ENCODE measurements at places on chromosomes 11 and 22.

DNA sequence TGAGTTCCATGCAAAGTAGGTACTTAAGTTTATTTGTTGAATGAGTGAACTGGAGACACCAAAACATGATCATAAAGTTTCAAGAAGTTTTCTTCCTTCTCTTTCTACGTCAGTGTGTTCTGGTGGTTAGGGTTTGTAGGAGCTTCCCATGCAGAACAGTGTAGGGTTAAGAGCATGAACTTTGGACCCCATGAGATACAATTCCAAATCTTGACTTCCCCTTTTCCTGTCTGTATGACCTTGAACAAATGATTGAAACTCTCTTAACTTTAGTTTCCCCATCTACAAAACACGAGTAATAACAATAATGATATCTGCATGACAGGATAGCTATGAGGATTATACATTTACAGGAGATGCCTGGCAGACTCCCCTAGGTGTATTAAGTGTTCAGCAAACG is 41.0 kb upstream of the TENM4 start:
- no peak for DNase-seq

- no peak for DNase-seq
These were observed 20.6 kb upstream of the DAGLA start for GRCh38 chr11:61659413-61660196.

- DNase-seq, result no peak
These were observed 39.4 kb downstream of the MICAL2 start for GRCh38 chr11:12149672-12150225.

DNA sequence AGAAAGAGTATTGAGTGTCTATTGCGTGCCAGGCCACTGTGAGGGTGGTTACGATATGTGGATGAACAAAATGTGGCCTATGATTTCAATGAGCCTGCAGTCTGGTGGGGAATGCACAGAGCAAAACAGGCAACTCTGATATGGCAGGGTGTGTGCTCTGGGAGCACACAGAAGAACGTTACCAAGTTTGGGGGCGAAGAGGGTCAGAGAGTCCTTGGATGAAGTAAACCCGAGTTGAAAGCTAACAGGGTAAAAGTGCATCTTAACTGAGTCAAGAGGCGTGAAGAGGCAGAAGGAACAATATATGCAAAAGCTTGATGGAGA is 258 bp downstream of the CFAP68 start:
- DNase-seq, result no peak

GRCh38 chr11:124923296-124923695 is 4.2 kb downstream of the HEPN1 start:
- no peak for DNase-seq

- no peak for DNase-seq
These were observed 14.4 kb downstream of the GNAZ start for GRCh38 chr22:23084453-23085350.

GRCh38 chr11:7548659-7549274 is 35.0 kb downstream of the PPFIBP2 start:
- DNase-seq, result no peak

DNA sequence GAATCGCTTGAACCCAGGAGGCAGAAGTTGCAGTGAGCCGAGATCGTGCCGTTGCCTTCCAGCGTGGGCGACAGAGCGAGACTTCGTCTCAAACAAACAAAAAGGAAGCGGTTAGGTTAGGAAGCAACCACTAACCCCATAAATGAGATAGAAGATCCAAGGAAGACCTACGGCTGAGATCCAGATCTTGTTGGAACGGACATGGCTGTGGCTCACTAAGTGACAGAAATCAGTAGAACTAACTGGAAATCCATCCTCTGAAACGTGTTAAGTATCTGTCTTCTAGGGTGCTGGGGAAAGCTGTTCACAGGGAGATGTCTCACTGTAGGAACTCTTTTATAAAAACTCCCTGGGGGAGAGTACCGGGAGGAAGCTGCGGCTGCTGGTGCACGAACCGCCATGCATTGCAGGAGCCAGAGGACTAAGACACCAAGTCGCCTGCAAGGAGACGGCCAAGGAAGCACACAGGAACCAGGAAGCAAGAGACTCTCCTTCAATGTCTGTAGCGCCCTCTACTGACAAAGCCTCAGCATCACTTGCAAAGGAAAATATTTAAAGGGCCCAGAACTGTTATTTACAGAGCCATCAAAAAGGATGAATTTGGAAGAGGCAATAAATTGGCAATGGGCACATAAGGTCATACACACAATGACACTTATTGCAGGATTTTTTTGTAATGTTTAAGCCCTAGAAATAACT is 16.9 kb upstream of the SPTY2D1 start:
- no peak for DNase-seq

- DNase-seq, result no peak
These were observed 951 bp upstream of the EHD1 start for GRCh38 chr11:64879244-64879900.

DNA sequence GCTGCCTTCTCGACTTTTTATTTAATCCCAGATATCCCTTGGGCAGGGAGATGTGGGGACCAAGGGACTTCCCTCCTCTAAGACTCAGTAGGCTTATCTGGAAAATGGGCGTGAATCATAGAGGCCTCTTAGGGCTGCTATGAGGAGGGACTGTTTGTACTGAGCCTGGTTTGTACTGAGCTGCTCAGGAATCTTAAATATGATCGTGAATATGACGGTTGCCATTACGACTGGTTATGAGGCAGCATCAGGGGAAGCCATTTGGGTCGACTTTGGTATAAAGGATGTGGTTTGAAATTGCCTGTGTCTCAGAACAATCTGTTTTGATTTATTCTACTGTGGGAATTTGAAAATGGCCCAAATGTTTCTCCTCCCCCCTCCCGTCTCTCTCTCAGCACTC is 20.6 kb downstream of the TSPAN18 start:
- no peak for DNase-seq

DNA sequence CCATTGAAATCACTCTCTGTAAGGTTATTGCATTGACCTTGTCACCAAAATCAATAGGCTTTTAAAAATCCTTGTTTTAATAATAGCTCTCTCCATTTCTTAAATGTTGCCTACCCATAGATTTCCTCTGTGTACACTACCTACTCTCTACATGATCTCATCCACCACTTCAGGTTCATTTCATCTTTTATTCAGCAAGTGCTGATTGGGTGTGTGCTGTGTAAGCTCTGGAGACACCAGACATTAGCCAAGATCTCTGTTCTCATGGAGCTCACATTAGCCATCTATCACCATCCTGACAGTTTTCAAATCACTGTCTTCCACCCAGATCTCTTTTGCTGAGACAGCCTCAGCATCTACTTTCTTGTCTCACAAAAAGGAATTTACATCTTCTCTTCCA is 4.4 kb upstream of the MS4A10 start:
- no peak for DNase-seq

- DNase-seq, result peak; percentile 50
These were observed at the start of gene TRIM34 for GRCh38 chr11:5624489-5625279. TRIM34 (plus strand) TSS chr11:5625001; CDS start chr11:5632332, 7,331 bp downstream.

DNA sequence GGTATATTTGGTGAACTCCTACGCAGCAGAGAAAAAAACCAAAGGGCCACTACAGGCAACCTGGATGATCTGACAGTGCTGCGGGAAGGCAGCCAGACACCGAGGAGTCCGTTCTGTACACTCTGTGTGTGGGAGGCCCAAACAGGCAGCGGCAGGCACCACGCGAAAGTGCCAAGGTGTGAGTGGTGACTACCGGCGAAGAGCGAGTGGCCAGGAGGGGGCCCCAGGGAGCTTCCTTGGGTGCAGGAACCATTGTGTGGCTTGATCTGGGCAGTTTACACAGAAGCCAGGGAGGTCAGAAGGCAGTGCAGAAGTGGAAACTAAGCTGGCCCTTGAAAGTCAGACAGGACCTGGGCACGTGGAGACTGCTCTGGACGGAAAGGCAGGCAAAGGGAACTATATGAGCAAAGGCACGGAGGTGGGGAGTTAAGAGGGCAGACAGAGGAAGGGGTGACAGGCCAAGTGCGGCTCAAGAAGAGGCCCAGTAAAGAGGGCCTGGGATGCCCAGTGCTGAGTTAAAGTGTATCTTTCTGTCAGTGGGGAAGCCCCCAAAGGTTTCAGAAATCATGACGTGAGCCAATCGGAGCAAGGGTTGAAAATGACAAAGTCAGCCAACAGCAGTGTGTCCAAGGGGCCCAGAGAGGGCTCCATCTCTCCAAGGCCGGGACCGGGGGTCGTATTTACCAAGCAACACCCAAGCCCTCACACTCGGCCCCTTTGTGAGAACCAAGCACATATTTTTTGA is 10.6 kb downstream of the TMEM184B start:
- DNase-seq, result peak; percentile 59

DNA sequence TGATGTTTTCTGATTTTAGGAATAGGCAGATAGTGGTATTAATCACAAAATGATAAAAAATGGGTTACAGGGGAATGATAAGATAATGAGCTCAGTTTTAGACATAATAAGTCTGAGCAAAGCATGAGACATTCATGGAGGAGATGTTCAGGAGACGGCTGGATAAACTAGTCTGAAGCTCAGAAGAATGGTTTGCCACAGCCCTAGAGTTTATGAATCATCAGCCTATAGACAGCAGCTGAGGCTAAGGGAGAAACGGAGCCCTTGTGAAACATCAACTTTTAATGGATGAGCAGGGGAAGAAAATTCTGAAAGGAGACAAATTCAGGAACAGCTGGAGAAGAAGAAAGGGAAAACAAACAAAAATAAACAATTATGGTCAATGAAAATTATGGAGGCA is 87.2 kb downstream of the RELT start:
- DNase-seq, result no peak

DNA sequence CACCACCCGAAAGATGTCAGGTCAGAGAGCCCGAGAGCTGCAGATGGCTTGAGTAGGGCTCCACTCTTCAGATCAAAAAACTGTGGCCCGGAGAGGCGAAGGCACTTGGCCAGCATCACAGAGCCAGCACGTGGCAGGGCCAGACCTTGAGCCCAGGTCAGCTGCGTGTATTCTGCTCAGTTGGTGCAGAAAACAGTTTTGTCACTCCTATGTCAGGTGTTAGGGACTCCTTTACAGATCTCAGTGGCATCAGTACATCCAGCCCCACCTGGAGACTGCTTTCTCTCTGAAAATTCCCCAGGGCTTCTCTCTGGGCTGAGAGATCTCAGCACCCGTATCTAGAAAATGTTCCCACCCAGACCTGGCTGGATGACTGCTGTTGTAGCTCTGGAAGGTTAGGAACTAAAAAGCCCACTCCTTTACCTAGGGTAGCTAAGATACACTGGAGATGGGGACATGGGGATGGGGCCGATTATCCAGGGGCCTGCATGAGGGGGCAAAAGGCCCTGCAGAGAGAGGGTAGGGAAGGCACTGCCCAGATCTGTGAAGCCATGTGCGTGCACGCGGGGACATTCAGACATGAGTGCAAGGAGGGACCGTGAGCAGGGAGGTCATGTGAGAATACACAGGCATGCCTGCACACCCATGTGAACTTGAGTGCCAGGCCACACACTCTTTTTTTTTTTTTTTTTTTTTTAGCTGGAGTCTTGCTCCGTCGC is 3.4 kb downstream of the APOA1 start:
- no peak for DNase-seq

GRCh38 chr11:116415095-116415494 is 357.7 kb downstream of the BUD13 start:
- no peak for DNase-seq

DNA sequence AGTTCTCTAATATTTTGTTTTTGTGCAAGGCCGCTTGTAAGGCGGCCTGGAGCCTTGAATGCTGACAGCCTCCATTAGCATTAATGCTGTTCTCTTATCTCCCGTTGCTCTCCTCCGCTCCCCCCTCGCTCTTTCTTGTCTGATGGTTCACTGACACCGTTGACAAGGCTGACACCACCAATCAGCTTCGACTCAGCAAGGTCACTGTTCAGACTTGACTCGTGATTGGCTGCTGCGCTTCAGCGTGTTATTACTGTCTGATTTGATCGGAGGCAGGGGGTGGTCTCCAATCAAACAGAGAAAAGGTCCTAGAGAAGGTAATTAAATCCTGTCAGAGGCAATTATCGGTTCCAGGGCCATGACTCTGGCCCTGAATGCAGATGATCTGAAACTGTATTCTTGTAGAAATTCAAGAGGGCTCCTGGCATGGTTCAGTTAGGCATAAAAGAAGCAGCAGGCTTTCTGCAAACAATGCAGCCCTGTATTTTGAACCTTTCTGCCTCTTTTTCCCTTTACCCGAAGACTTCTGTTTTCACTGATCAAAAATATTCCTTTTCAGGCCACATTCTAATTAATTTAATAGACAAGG is 49.3 kb upstream of the MPPED2 start:
- DNase-seq, result peak; percentile 79

GRCh38 chr11:74449369-74449931 is 17.9 kb downstream of the KCNE3 start:
- DNase-seq, result peak; percentile 85

DNA sequence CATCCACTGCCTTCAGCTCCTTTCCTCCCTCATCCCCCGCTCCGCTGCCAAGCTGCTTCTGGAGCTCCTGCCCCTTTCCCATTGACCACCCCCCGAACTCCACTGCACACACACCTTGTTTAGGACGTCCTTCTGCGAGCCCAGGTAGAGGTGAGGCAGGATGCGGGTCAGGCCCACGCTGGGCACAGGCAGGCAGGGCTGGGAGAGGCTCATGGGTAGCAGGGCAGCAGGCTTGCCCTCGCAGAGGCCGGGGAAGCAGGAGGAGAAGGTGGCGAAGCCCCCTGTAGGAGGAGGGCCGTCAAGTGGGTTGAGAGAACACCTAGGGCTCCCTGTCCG is 13.3 kb downstream of the DUSP8 start:
- DNase-seq, result no peak

- DNase-seq, result no peak
These were observed 4.1 kb upstream of the MUC6 start for GRCh38 chr11:1040428-1041148.
